Activated naive CD8-positive, alpha-beta T cell treated with anti-CD3 and anti-CD28 coated beads for 36 hours (primary cell): ENCODE measurements at places on chromosomes 7 and 10. TPM values are rescaled to one million over a fixed set of nuclear protein-coding genes. Genes with fewer than 3 reads are reported as not detected.

The SPDYE2 gene
- total RNA-seq, result not detected

The CD36 gene
- not detected for total RNA-seq

The TOMM7 gene
- total RNA-seq, result 257 TPM

The HMX2 gene
- total RNA-seq, result not detected

The NCF1 gene
- total RNA-seq, result 1.8 TPM

The PPP1R9A gene
- total RNA-seq, result 0.08 TPM

The H2BK1 gene
- total RNA-seq, result not detected

The GRK5 gene
- total RNA-seq, result 12.8 TPM

The NEBL gene
- total RNA-seq, result 0.82 TPM

The RBP4 gene
- total RNA-seq, result not detected

The HKDC1 gene
- not detected for total RNA-seq

The LFNG gene
- 21.0 TPM for total RNA-seq

The GATAD1 gene
- total RNA-seq, result 14.9 TPM

The NKX1-2 gene
- not detected for total RNA-seq
